Spleen (tissue), 13 donors: ENCODE measurements at places on chromosomes 12 and 14. TPM values are rescaled to one million over a fixed set of nuclear protein-coding genes. Genes with fewer than 3 reads are reported as not detected.

DNA sequence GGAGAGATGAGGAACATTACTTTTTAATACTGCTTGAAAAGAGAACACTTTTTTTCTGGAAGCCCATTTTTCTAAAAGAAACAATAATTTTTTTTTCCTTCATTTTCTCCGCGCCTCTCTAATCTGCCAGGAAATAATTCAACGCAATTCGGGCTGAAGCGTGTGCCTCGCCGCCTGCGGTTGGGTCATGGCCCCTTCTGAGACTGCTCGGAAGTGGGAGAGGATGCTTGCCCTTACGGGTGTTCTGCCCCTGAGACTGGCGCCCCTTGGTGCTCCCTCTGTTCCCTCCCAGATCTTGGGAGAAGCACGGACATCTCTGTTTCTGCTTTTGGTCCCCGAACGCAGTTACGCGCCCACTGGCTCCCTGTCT lies 332 bp upstream of the TBC1D30 start:
- H3K36me3 ChIP-seq, result no peaks in the 10 kb centered on the region
- peak overlapping the region; percentile 49 for H3K4me3 ChIP-seq
- H3K27me3 ChIP-seq, result peaks cover 5% of the 10 kb centered on the region
- H3K4me1 ChIP-seq, result peaks cover 29% of the 10 kb centered on the region
- no peak overlapping the region for H3K27ac ChIP-seq

DNA sequence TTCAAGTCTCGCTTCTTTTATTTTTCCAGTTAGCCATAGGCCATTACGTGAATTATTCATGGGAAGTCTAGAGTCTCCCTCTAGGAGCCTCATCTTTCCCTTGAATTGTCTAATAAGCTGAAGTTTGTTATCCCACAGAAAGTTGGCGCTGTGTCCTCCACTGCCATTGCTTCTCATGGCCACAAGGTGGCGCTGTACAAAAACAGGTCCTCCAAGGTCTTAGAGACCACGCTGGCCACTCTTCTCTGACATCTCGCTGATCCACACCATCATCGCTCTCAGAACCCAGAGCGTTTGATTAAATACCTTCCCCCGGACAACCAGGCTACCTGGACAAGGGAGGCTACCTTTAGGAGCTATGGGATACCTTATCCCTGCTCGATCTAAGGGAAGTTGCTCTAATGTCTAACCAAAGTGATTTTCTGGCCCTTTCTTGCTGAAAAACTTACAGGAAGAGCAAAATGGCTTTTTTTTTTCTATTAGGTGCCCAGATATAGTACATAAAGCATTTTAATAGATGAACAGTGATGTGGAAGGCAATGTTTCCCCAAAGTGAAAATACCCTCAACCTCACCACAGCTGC lies 110.0 kb downstream of the CCDC60 start:
- no peaks in the 10 kb centered on the region for H3K27me3 ChIP-seq
- H3K27ac ChIP-seq, result no peak overlapping the region
- H3K4me3 ChIP-seq, result no peak overlapping the region
- DNase-seq, result no peak
- H3K36me3 ChIP-seq, result no peaks in the 10 kb centered on the region

LBHD2 gene
- total RNA-seq, result not detected

LRRIQ1 gene
- total RNA-seq, result 0.58 TPM

SLC7A8 gene
- total RNA-seq, result 40.7 TPM
